Spleen (tissue), 13 donors: ENCODE measurements at places on chromosomes 16 and 17. TPM values are rescaled to one million over a fixed set of nuclear protein-coding genes. Genes with fewer than 3 reads are reported as not detected.

- no peaks in the 10 kb centered on the region for H3K36me3 ChIP-seq
- H3K27me3 ChIP-seq = no peaks in the 10 kb centered on the region
- H3K4me1 ChIP-seq = no peaks in the 10 kb centered on the region
- DNase-seq = no peak
Measured at GRCh38 chr16:53534206-53534605, 31.2 kb upstream of the AKTIP start.

CDK5R1 gene
- total RNA-seq = 20.3 TPM

- H3K4me3 ChIP-seq = no peak overlapping the region
- no peak overlapping the region for H3K27ac ChIP-seq
- no peaks in the 10 kb centered on the region for H3K27me3 ChIP-seq
- DNase-seq = no peak
- H3K4me1 ChIP-seq = peaks cover 24% of the 10 kb centered on the region
- no peaks in the 10 kb centered on the region for H3K36me3 ChIP-seq
Measured at GRCh38 chr17:16477666-16478065, 14.3 kb downstream of the LRRC75A start.

- DNase-seq = no peak
- no peaks in the 10 kb centered on the region for H3K27me3 ChIP-seq
- no peaks in the 10 kb centered on the region for H3K4me1 ChIP-seq
- H3K27ac ChIP-seq = no peak overlapping the region
- no peaks in the 10 kb centered on the region for H3K36me3 ChIP-seq
Measured at GRCh38 chr16:55294931-55295342, 29.1 kb upstream of the IRX6 start.

HS3ST3A1 gene
- 16.2 TPM for total RNA-seq

DNA sequence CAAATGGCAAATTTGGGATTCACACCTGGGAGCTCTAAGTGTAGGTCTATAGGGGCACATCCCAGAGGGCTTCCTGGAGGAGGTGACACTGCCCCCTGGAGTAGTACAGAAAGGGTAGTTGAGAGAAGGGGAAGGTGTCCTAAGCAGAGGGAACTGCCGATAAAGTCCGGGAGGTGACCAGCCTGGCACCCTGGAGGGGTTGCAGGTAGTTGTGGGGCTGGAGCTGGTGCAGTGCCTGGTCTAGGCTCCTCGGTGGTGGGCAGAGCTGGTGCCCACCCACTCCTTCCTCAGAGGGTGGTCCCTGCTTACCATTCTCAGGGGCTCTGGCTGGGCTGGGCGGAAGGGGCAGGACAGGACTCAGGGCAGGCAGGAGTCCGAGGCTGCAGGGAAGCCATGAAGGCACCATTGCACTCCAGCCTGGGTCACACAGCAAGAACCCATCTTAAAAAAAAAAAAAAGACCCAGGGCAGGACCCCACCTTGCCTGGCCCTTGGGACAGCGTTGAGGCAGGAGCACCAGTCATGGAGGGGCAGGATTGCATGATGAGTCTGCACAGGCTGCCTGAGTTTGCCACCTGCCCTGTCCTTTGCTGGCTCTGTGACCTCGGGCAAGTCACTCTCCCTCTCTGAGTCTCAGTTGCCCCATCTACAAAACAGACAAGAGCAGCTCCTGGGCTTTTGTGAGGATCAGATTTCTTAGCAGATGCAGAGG is 43.8 kb downstream of the LAT start:
- DNase-seq = peak; percentile 51
- peak overlapping the region; percentile 18 for H3K27ac ChIP-seq
- H3K4me1 ChIP-seq = peaks cover 6% of the 10 kb centered on the region
- no peaks in the 10 kb centered on the region for H3K27me3 ChIP-seq
- no peak overlapping the region for H3K4me3 ChIP-seq

EEF2K gene
- 25.9 TPM for total RNA-seq

CCDC57 gene
- 54.9 TPM for total RNA-seq

IGSF6 gene
- 59.9 TPM for total RNA-seq

SOX8 gene
- total RNA-seq = 1.2 TPM

RRAD gene
- 1.9 TPM for total RNA-seq
